ENCODE measurements at places on chromosomes 1 and 21.
A peak's percentile ranks its signal among the peaks of the same experiment; 100 is the strongest.

GRCh38 chr1:28170001-28170596 lies 6.4 kb downstream of the PTAFR start:
- DNase-seq = no peak

DNA sequence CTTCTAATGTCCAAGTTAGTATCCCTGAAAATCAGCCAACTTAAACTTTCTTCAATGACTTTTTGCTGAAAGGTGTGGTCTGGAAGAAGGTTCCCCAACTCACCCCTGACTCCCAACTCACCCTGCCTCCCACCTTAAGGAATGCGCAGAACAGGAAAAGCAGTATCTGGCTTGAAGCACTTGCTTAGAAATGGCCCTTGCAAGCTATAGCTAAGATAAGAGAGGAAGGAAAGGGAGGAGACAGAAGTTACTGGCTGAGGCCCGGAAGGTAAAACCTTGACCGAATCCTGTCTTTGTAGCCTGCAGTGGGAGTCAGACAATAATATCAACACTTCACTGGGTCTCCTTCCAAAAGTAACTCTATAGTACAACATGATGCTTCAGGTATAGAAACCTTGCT lies 2.9 kb downstream of the CYYR1 start:
- DNase-seq = no peak

GRCh38 chr1:33228935-33229487 lies 27.3 kb upstream of the ZNF362 start:
- DNase-seq = no peak

DNA sequence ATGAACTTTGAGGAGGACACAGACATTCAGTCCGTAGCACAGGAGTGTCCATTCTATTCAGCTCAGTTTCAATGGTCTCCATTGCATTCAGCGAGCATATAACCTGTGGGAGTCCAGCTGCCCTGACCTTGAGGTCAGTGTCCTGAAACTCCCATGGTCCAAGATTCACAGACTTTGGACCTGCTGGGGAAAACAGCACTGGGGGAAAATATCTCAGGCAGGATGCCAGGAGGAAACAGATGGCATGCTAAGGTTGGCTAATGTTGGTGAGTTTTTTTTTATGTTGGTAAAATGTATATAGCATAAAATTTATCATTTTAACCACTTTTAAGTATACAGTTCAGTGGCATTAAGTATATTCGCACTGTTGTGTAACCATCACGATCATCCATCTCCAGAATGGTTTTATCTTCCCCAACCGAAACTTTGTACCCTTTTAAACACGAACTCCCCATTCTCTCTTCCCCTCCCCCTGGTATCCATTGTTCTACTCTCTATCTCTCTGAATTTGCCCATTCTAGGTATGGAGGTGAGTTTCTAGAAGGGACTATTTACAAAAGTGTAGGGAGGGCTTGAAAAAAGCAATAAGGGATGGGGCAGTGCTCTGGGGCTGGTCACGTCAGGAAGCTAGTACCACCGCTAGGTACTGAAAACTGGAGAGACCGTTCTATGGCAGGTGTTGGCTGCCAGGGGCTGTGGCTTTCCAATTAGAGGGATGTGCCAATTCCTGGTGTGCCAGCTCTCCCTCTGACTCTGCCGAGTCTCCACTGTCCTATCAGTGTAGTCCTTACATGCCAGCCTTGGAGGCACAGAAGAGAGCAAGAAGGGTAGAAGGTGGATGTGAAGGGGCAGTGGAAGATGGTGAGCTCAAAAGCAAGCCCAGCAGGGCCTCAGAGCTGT lies 85.3 kb downstream of the FOXD2 start:
- no peak for DNase-seq

- no peak for DNase-seq
Measured at GRCh38 chr1:30518186-30518585, 205.2 kb downstream of the MATN1 start.

- DNase-seq = no peak
Measured at GRCh38 chr1:3419415-3420204, 34.9 kb upstream of the ARHGEF16 start.

DNA sequence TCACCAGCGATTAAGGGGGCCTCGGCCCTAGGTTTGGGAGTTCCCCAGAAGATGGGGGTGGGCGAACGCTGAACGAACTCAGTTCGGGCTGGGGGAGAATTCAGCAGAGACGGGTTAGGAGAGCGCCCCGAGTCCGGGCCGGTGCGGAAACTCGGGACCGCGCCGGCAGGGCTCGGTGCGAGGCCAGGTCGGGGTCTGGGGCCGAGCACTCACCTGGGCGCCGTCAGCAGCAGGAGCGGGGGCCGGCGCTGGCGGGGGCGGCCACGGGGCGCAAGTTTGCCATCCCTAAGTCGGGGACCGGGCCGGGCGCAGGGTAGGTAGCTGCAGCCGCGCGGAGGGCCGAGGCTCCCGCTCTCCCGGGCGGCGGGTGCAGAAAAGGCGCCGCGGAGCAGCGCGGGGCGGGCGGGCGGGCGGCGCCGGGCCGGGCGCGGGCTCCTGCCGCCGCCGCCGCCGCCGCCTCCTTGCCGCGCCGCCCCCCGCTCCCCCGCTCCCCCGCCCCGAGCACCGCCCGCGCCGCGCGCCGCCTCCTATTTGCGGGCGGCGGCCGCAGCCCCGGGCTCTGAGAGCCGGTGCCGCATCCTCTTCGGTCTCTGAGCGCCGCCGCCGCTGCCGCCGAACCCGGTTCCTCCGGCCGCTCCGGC lies 349 bp downstream of the ADGRB2 start:
- peak; percentile 62 for DNase-seq
